ENCODE measurements at places on chromosomes 2 and 18.
A peak's percentile ranks its signal among the peaks of the same experiment; 100 is the strongest.

- no peak for DNase-seq
Observed at GRCh38 chr2:62856228-62857040, 150.9 kb downstream of the EHBP1 start.

- DNase-seq, result no peak
Observed at GRCh38 chr2:229300790-229301189, 29.7 kb upstream of the PID1 start.

GRCh38 chr2:177888581-177888980 is 184.0 kb downstream of the PDE11A start:
- no peak for DNase-seq

- no peak for DNase-seq
Observed at GRCh38 chr2:74849228-74849892, 15.4 kb downstream of the HK2 start.

DNA sequence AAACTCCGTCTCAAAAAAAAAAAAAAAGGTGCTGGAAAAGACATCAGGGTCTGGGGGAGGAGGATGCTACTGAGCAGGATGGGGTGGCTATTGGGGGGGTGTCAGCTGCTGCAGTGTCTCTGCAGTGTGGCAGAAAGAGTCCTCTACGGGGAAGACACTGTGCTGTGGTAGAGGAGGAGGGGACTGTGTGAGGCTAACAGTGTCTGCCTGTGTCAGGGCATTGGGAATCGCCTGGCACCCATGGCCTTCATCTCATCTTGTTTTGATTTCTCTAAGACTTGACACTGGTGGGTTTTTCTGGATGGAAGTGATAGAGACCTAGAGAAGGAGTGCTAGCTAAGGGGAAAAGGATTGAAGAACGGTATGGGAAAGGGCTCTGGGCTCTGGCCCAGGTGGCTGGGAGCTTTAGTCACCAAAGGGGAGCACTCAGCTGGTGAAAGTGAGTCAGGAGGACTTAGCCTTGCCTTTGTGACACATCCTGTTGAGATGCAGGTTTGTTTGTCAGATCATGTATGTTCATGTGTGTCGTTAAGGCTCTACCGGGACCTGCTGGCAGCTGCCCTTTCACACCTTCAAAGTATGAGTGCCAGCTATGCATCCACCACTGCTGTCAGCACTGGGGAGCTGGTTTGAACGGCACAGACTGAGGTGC is 58.0 kb downstream of the FARP2 start:
- DNase-seq, result no peak

GRCh38 chr2:223050900-223051504 is 988 bp upstream of the KCNE4 start:
- DNase-seq, result no peak

GRCh38 chr2:53829273-53829979 is 30.3 kb downstream of the GPR75 start:
- no peak for DNase-seq

DNA sequence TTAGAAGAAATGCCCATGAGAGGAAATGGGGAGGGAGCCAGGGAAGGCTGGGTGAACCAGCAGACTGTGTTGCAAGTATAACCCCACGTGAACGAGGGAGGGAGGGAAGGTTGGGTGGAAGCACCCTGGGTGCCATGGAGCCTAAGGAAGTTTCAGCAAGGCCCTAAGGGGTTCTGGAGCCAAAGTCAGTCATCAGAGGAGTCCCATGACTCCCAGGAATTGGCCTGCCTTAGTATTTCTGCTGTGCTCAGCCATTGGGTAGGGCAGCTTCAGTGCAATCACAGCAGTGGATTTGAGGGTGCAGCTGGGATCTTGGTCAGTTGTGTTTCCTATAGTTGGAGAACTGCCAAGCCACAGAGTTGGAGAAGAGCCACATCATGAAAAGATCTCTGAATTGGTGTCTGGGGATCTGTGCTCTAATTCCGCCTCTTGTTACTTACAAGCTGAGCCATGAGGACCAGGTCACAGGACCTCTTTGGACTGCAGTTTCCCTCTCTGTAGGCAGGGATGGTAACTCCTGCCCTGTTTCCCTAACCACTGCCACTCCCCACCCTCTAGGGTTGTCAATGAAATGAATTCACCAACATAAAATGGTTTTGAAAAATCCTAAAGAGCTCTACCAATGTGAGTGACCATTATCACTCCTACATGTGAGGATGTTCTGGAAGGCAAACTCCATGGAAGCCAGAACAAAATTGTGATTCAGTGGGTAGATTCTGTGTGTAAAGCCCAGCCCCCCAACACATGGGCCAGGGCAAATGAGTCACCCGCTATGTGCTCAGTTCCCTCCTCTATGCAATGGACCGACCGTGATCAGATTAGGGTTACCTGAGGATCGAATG is 108.9 kb downstream of the CLIP4 start:
- DNase-seq, result peak; percentile 76

GRCh38 chr2:150160058-150160457 is 327.4 kb downstream of the RND3 start:
- DNase-seq, result no peak

DNA sequence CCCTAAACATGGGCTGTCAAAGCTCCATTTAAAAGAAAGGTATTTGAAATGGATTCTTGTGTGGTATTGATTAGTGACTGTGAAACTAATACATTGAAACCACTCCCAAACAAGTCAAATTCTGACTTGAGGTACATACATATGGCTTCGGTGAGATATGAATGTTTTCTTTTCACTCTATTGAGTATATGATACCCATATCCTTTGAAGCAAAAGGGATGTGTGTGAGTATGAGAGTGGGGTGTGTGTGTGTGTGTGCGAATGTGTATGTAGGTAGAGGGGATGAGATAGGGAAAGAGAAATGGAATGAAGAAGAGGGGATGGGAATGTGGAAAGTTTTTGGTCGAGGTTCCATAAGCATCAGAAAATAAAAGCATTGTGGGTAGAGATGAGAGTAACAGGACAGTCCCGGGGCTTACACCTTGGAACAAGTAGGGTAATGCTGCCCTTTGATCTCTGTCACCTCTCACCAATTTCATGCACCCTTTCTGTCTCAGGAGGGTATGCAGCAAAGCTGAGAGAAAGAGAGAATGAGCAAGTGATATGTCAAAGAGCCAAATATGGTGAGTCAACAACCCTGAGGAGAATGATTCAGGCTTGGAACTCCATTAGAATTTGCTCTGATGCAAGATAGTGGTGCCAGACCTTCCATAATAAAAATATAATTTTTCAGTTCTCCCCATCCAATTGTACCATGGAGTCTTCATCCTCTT is 64.0 kb upstream of the ZEB2 start:
- DNase-seq, result peak; percentile 4

GRCh38 chr2:225670111-225670974 is 270.8 kb downstream of the NYAP2 start:
- no peak for DNase-seq

DNA sequence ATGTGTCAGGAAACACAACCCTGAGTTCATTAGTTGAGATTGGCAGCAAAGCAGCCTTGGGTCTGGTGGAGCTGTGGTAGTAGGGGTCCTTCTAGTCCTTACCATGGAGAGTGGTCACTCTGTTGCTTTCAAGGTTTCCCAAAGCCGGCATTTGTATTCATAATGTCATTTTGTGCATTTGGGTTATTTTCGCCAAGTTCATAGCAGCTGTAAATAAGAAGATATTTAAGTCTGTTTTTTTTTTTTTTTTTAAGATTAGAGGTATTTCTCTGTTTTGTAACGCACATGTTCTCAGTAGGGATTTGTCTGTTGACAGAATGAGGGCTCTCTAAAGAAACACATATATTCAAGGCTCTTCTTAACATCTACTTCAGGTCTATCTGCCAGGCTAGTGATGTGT is 114.1 kb downstream of the PRPF40A start:
- DNase-seq, result no peak

GRCh38 chr2:98835831-98836385 is 100.1 kb downstream of the CRACDL start:
- DNase-seq, result no peak

- no peak for DNase-seq
Observed at GRCh38 chr18:9403795-9404564, 69.4 kb downstream of the TWSG1 start.

DNA sequence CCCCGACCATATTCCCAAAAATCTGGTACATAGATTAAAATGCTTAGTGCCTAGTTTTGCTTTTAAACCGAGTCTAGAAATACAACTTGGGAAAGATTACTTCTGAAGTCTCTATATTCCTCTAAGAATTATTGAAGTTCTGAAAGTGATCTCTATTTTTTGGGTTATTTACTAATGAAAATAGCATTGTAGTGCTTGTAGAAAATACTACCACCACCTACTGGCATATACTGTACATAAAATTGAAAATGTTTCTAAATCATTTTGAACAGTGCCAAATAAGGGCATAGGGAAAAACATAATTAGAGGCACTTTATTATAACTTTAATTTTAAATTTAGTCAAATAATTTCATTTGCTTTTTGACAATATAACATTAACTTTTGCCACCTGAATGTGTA is 1399.6 kb upstream of the ZEB2 start:
- no peak for DNase-seq

GRCh38 chr2:155872396-155872795 is 460.1 kb downstream of the NR4A2 start:
- DNase-seq, result no peak

GRCh38 chr2:159855143-159855542 is 57.1 kb upstream of the CD302 start:
- DNase-seq, result no peak

GRCh38 chr2:71129114-71129901 is 721 bp downstream of the MCEE start:
- DNase-seq, result no peak

GRCh38 chr2:140502951-140503630 is 1627.7 kb downstream of the LRP1B start:
- DNase-seq, result no peak

DNA sequence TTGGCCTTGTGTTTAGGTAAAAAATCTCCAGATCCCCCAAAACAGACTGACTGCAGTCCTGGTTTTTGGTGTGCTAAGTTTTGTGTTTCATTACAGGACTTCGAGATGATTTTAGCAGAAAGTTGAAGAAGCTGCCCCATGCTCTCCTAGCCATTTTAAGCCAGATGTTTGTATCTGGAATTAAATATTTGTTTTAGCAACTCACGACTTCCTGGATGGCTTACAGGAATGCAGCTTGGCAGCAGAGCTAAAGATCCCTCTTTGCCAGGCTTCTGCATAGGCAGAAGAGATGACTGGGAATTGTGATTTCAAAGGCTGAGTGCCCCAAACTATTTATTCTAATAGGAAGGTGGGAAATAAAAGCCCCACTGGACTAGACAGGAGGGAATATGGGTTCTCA is 31.1 kb downstream of the ONECUT2 start:
- DNase-seq, result no peak

GRCh38 chr2:236616031-236616430 is 46.4 kb downstream of the ACKR3 start:
- DNase-seq, result no peak

- no peak for DNase-seq
Observed at GRCh38 chr2:62498739-62499138, 7.3 kb downstream of the TMEM17 start.

- no peak for DNase-seq
Observed at GRCh38 chr2:238706163-238706562, 141.7 kb upstream of the TWIST2 start.

GRCh38 chr2:233486357-233486756 is 80.2 kb downstream of the USP40 start:
- no peak for DNase-seq

- no peak for DNase-seq
Observed at GRCh38 chr2:50513724-50514123, 518.2 kb downstream of the NRXN1 start.

DNA sequence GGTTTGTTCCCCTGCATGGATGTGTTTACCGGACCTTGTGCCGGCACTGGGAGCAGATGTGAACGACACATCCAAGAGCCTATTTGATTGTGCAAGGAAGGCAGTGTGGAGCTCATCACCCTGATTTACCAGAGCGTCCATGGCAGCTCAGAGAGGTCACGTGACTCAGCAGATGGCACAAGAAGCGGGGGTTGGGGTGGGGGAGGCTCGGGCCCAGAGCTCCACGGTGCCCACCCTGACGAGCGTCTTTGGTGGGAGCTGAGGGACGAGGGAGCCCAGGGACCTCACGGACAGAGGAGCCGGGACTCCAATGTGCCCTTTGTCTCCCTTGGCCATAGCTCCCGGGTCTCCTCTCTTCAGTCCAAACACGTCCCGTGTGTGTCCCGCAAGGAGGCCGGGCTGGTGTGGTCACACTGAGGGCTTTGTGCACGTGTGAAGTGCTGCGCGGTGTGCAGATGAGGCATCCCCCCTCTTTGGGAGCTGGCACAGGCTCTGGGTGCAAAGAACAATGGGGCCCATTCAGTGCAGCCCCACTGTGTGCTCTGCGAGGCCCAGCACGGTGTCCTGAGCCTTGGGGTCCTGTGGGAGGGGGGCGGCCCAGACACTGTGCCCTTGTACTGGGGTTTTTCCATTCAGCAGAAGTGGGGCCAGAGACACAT is 15.5 kb downstream of the KCNIP3 start:
- no peak for DNase-seq

- peak; percentile 40 for DNase-seq
Observed at GRCh38 chr18:48412339-48412929, 3.3 kb upstream of the ZBTB7C start.

GRCh38 chr2:42792087-42792582 is 248 bp downstream of the HAAO start:
- no peak for DNase-seq

GRCh38 chr18:27223526-27224291 is 38.6 kb upstream of the CHST9 start:
- DNase-seq, result no peak

GRCh38 chr2:102783506-102784183 is 21.8 kb downstream of the TMEM182 start:
- DNase-seq, result no peak

DNA sequence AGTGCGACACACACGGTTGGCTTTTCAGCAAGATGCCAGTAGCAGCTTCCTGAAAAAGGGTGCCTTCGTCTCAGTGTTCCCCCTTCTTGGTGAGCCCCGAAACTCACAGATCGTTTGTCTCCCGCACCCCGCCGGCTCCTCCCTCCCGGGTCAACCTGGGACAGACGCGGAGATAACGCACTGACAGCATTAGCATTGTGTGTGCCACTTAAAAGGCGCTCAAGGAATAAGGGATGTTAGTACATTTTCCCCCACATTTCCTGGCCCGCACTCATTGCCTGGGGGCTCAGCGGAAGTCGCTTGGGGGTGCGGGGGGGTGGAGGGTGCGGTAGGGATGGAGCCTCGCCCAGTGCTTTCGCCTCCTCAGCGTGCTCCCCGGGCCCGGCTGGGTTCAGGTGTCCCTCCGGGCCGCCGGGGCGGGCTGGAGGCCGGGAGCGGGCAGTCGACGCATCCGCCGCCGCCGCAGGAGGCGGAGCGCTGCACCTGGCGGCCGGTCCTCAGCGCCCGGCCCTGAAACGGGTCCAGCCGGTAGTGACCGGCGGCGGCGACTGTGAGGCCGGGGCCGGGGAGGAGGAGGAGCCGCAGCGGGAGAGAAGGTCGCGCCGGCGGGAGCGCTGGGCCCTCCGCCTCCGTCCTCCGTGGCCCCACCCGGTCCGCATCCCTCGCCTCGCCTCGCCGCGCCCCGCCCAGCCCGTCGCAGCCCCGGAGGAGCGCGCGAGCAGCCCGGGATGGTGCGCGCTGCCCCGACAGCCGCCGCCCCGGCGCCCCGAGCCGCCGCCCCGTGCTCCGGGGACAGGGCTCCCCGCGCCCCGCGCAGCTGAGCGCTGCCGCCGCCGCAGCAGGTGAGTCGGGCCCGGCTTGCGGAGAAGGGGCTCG is at the start of gene MFSD6:
Gene MFSD6, plus strand, starts transcription at position 694 of the 876 bp plus-strand sequence. CDS start 27,675 bp downstream, outside the sequence.
- DNase-seq, result peak; percentile 63

Measured in urothelium cell line (cell line).